Suppressor macrophage treated with lipopolysaccharide for 4 hours (primary cell): ENCODE measurements at places on chromosomes 2 and 18.

DNA sequence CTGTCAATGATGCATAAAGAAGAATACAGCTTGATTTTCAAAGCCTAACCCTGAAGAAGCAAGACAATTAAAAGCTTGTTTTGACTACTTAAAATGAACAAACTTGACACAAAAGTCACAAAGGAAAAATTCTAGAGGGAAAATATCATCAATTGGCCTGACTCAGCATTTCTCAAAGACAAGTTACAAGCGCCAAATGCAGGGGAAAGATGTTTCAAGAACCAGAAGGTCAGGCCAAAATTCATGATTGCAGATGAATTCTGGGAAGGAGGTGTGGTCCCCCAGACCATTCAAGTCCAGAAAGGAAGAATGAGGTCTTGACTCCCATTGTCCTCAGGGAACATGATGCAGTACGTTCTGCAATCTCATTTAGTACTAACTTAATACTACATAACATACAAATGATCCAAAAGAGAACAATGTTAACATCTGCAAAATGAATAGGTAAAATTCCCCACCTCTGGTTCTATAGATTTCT, 64.5 kb downstream of the FAM210A start:
- no peak for DNase-seq

DNA sequence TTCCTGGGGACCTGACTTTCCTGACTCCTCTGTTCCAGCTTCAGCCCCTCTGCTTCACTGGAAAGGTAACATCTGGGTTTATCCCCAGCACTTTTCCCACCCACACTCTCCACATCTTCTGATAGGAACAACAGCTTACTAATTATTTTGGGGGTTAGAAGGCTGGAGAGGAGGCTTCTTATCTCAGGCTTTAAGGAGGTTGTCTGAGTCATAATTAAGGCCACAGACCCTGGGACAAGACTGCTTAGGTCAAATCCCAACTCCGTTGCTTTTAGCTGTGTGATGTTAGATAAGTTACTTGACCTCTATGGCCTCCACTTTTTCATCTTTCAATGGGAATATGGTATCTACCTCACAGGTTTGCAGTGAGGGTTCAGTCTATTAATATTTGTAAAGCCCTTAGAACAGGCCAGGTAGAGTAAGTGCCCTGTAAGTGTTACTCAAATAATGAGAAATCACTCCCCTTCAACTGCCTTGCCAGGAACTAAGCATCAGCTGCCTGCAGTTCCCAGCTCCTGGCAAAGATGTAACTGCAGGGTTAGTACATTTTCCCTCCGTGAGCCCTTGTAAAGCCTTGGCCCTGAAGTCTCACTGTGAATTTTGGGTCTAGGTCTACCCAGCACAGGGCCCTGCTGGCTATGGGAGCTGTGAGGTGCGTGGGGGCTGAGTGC, 123.6 kb downstream of the MTX2 start:
- no peak for DNase-seq

- DNase-seq: no peak
These were observed 14.4 kb downstream of the EFR3B start for GRCh38 chr2:25056098-25056821.

DNA sequence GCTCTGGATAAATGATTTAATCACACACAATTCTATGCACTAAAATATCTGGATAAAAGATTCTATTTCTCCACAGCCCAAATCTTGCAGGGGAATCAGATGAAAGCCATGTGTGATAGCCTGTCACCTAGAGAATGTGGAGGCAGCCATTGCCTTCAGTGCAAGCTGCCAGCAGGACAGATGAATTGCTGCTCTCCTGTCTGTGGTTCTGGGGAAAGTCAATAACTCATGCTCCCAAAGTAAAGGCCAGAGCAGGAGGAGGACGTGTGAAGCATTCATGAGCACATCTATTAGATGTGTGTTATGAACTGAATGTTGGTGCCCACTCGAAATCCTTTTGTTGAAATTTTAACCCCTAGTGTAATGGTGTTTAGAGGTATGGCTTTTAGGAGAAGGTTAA, 195.1 kb downstream of the RDH14 start:
- no peak for DNase-seq

GRCh38 chr2:197500503-197501131, 438 bp downstream of the HSPE1 start:
- peak; percentile 37 for DNase-seq

DNA sequence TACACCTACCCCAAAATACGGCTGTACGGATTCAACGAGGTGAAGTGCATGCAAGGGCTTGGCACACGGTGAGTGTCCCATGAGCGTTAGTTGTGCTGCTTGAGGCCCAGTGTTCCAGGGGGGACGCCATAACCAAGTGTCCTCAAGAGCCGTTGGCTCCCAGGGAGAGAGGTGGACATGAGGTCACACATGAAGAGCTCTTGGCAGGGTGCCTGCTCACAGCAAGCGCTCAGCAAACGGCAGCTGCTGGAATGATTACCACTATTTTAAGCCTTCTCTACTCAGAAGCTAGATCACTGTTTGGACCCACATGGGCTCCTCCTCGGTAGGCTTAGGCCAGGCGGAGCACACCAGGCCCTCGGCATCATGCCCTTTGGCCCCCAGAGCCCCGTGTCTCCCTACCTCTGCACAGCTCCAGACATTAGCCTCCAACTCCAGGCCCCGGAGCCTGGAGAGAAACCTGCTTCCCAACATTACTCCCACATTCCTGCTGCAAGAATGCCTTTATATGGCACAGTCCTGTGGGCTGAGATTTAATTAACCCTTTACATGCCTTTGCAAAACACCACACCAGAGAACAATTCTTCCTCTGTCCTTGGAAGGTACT, 68.4 kb upstream of the PPP1CB start:
- DNase-seq: no peak

- DNase-seq: no peak
These were observed 150.8 kb upstream of the PGAP1 start for GRCh38 chr2:197077336-197077735.

DNA sequence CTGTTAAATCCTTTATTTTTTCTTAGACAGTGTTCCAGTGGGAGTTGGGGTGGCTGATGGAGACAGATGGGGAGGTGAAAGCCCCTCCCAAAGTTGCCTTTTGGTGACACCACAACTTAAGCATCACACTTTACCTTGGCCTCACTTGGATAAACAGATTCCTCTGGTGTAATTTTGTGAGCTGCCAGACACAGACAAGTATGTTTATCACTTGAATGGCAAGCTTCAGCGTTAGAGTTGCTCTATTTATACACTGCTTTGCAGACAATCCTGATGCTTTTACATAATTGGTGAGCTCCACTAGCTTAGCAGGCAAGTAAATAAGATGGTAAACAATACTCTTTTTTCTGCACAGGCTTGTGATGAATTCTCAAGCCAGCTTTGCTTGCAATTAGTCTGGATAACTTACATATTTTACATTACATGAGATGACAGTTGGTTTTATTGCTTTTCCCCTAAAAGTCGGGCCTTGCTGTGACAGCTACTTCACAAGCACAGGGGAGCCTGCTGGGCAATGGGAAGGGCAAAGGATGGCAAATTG, 226.2 kb downstream of the SLC8A1 start:
- no peak for DNase-seq

DNA sequence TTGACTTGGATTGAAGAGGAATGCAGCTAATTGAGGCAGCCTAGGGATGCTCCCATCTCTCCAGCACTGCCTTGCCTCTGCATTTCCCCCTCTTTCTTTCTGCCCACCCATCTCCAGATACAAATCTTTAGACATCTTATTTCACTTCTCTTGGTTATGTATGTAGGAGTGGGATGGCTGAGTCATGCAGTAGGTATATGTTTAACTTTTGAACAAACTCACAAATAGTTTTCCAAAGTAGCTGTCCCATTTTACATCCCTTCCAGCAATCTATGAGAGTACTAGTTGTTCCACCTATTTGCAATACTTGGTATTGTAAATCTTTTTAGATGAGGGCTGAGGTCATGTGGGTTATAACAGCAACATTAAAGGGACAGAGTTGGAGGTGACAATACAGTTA, 329.9 kb downstream of the DYSF start:
- DNase-seq: no peak

- DNase-seq: no peak
These were observed 61.2 kb downstream of the ACYP2 start for GRCh38 chr2:54176577-54176976.

GRCh38 chr2:96491860-96492497, 13.2 kb downstream of the NEURL3 start:
- DNase-seq: no peak

DNA sequence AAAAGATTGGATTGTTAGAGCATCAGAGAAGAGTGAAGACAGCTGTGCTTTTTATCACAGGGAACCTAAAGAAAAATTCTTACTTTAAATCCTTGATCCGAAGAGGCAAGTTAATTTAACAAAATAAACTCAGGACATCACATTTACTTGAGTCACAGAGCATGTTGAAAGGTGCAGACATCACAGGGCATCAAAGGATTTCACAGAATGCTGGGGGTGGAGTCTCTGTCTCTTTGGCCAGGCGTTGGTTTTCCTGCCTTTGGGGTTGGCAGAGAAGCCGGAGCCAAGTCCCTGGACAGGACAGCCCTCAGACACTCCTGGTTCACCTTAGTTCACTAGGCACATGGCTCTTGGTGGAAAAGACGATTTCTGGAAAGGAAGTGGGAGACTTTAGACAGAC, 56.3 kb downstream of the SH3RF3 start:
- no peak for DNase-seq

DNA sequence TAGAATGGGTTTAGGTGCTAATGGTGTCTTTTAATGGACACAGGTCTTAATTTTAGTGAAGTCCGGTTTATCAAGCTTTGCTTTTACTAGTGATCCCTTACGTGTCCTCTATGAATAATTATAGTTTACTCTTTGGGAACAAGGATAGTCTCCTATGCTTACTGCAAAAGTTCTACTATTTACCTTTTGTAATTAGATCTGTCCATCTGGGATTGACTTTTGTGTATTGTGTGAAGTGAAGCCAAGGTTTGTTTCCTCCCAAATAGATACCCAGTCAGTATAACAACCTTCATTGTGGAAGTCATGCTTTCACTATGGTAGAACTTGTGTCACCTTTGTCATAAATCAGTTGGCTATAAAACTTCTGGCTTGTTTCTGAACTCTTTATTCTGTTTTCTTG, 740.9 kb upstream of the CRIM1 start:
- DNase-seq: no peak

DNA sequence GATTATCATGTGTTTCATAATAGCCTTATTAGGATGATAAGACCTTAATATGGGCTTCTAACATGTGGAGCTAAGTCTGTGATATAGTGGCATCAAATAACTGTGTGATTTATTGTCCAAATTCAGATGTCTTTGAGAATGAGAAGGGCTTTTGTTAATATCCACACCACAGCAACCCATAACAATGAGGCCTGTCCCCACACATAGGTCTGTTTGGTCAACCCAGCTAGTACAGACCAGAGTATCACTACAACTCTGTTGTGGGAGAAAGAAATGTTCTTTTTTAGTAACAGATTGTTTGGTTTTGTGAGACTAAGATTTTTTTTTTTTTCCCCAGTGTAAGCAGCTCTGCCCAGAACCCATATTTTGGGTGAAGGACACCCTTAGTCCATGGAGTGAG, 439.2 kb downstream of the PIK3C3 start:
- DNase-seq: no peak

- peak; percentile 9 for DNase-seq
These were observed 95.6 kb downstream of the GALNT3 start for GRCh38 chr2:165698444-165698884.

DNA sequence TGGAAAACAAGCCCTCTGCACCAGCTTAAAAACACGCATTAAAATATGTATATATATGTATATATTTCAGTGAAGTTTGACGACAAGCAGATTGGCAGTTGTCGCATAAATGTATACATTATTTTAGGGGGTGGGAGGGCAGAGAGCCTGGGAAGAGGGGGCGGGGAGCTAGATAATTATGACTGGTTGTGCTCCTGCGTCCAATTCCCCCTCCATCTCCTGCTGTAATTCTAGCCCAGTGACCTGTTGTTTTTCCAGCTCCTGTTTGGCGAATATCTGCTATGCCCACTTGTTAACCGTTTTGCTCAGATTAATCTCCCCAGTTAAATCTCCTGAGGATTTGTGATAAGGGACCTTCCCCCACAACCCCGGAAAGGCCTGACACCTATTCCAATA, 656 bp downstream of the UNC80 start:
- no peak for DNase-seq

GRCh38 chr2:74587664-74588277, 33.3 kb downstream of the DOK1 start:
- peak; percentile 73 for DNase-seq

DNA sequence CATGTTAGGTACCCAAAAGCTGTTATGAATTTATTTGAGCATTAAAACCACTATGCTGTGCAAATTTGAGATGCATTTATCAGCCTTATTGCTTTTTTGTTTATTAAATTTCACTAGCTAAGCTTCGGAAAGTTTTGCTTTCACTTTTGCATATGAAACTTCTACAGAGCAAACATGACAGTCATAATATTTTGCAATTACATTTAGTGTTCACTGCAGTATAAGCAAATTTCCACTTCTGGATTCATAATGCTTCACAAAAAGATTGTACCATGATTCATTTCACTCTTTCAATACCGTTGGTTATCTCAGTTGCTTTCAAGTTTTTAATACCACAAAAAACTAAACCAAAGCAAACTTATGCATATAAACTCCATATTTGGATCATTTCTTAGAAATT, 228.7 kb upstream of the SLC8A1 start:
- peak; percentile 87 for DNase-seq

GRCh38 chr2:1495676-1496358, 82.6 kb downstream of the TPO start:
- no peak for DNase-seq

- no peak for DNase-seq
These were observed 2.0 kb upstream of the MYT1L start for GRCh38 chr2:2333076-2333475.

DNA sequence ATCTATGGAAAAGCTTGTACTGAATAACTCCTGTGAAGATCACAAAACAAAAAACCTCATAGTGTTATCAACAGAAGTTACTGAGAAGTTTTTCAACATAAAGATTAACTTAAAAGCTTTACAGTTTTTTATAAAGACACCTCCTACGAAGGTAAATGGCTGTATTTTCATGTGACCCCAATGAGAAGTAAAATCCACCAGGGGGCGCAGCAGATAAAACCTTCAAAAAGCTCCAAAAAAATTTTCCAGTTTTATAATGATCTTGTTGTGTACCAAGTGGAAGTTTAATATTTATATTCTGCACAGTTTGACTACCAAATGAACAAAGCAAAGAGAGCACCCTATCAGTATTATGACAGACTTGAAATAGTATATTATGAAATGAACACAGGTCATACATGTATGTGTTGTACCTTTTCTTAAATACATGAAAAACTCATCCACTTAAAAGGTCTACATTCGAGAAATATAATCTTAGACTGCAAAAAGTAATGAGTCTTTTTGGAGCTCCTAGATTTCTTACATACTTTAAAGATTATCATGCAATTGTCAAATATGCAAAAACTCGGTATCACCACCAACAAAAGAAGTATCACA, 38.5 kb downstream of the PNO1 start:
- DNase-seq: peak; percentile 48

DNA sequence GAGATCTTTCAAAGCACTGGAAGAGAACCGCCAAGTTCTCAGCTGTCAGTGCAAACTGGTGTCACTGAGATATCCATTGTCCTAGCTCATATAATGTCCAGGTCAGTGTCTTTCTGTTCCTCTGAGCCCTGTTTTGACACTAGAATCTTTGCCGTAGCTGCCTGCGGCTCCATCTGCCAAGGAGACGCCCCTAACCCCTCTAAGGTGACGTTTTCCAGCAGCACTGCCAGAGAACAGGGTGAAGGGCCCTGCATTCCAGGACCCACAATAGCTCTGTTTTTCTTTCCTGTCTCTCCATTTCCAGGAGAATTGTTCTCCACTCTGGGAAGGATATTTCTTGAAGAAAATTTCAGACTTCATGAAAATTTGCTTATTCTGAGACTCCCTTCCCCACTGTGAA, 181.7 kb upstream of the SLC39A10 start:
- no peak for DNase-seq

- peak; percentile 54 for DNase-seq
These were observed 35.7 kb downstream of the C18orf63 start for GRCh38 chr18:74351354-74351753.
